ENCODE measurements at places on chromosomes 5 and 9.

GRCh38 chr9:110007477-110008270 lies 200.3 kb downstream of the C9orf152 start:
- H3K36me3 ChIP-seq, result no peaks in the 10 kb centered on the region
- H3K27ac ChIP-seq, result no peak overlapping the region
- no peaks in the 10 kb centered on the region for H3K27me3 ChIP-seq
- no peaks in the 10 kb centered on the region for H3K4me1 ChIP-seq

DNA sequence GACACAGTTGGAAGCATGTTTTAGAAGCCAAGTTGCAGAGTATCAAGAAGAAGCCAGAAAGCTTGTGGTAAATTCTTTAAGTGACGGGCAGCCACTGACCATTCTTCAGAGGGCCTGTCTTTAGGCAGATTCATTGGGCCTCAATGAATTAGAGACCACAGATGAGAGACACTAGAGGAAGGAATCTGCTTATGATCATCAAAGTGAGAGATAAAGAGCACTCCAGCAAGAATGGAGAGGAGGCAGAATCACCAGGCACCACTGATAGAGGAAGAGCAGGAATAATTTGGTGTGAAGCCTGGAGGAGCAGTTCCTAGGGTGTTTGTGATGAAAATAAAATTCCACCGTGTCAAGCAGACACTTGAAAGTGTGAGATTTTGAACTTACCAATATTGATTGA lies 365.9 kb upstream of the SLC30A5 start:
- peaks cover 9% of the 10 kb centered on the region for H3K27me3 ChIP-seq
- no peak overlapping the region for H3K4me3 ChIP-seq
- DNase-seq, result no peak
- H3K27ac ChIP-seq, result no peak overlapping the region
- H3K4me1 ChIP-seq, result no peaks in the 10 kb centered on the region
- H3K36me3 ChIP-seq, result no peaks in the 10 kb centered on the region

DNA sequence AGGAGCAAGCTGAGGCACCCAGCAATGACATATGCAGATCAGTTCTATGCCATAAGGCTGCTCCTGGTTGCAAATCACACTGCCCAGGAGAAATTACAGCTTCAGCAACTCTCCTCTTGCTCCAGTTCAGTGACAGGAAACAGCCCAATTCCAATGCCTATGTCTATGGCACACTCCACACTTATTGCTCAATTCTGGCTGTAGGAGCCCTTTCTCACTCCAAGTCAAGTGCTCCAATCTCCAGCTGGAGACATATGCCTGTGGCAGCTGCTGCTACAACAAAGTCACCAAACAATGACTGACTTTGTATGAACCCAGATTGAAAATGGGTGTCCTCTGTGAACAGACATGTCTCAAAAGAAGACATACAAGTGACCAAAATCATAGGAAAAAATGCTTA lies 31.8 kb upstream of the PLCXD3 start:
- no peak overlapping the region for H3K27ac ChIP-seq
- H3K4me3 ChIP-seq, result no peak overlapping the region
- no peak for DNase-seq
- H3K27me3 ChIP-seq, result no peaks in the 10 kb centered on the region

- no peak for DNase-seq
- no peaks in the 10 kb centered on the region for H3K27me3 ChIP-seq
- no peak overlapping the region for H3K4me3 ChIP-seq
- H3K4me1 ChIP-seq, result no peaks in the 10 kb centered on the region
Observed at GRCh38 chr9:70978085-70978484, 143.3 kb downstream of the TRPM3 start.

GRCh38 chr5:90226433-90227099 lies 183.0 kb downstream of the CETN3 start:
- no peak for DNase-seq
- peaks cover 4% of the 10 kb centered on the region for H3K27me3 ChIP-seq
- no peaks in the 10 kb centered on the region for H3K4me1 ChIP-seq
- no peak overlapping the region for H3K27ac ChIP-seq

DNA sequence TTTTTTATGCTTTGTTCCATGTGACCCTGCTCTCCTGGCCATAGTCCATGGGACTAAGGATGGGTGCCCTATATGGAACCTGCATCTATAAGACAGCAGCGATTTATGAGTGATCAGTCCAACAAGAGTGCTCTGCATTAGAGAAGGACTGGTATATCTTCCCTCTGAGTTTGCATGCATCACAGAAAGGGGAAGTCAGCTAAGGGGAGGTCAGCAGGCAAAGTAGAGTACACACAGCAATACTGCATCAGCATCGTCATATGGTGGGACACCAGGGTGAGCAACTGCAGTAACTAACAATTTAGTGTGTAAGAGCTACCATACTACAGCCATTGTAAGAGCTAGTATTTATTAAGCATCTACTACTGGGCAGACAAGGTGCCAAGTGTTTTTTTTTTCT lies 311.3 kb downstream of the NDUFS4 start:
- H3K4me1 ChIP-seq, result no peaks in the 10 kb centered on the region
- H3K4me3 ChIP-seq, result no peak overlapping the region
- no peak for DNase-seq
- no peaks in the 10 kb centered on the region for H3K27me3 ChIP-seq
- H3K36me3 ChIP-seq, result peaks cover 8% of the 10 kb centered on the region
- H3K27ac ChIP-seq, result no peak overlapping the region

DNA sequence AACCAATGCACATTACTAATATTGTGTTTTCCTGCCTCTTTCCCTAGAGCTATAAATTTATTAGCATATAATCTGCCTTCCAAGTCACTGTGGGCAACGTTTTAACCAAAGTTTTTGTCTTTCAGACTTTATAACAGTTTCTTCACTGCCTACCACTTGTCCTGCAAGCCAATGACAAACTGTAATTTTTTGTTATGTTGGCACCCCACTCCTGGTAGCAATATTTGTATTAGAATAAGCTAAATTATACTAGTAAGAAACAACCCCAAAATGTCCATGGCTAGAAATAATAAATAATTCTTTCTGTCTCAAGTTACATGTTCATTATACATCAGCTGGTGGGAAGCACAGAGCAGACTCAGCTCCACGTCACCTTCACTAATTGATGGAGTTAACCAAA lies 51.7 kb downstream of the ATPSCKMT start:
- DNase-seq, result no peak
- no peaks in the 10 kb centered on the region for H3K36me3 ChIP-seq
- H3K4me1 ChIP-seq, result no peaks in the 10 kb centered on the region

DNA sequence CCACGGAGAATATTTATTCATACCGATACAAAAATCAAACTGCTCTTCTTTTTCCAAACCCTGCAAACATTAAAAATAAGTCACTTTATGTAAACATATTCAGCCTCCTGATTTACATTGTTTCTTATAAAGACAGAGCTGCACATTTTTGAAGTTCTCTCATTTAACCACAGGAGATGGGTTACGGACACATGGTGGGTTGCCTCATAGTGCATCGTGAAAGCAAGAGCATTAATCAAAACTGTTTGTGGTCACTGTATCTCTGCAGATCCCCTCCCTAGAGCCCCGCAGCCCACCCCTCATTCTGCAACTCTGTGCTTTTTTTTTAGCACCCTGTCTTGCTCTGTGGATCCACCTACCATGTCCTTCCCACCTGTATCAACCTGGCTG lies 43.3 kb upstream of the EQTN start:
- H3K4me3 ChIP-seq, result no peak overlapping the region
- no peaks in the 10 kb centered on the region for H3K36me3 ChIP-seq
- DNase-seq, result no peak
- no peak overlapping the region for H3K27ac ChIP-seq

- H3K36me3 ChIP-seq, result peaks cover 57% of the 10 kb centered on the region
- H3K27ac ChIP-seq, result no peak overlapping the region
- H3K4me3 ChIP-seq, result no peak overlapping the region
- no peaks in the 10 kb centered on the region for H3K4me1 ChIP-seq
Observed at GRCh38 chr9:4717815-4718214, 23.2 kb downstream of the AK3 start.

DNA sequence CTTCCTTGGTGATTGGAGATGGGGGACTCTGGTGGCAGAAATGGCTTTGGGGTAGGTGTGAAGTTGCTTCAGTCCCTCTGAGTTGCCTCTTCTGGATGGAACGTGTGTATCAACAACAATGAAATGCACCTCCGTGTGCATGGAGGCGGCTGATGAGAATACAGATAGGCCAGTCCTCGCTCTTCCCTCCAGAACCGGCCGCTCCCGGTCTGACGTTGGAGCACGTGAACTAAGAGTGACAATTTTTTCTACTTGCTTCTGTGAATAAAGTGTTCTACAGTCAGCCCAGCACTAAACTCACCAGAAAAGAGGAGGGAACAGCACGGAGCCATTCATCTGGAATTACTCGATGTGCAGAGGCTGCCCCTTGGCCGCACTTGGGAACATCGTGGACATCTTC lies 90.7 kb downstream of the ANKRD33B start:
- H3K4me3 ChIP-seq, result no peak overlapping the region
- peaks cover 11% of the 10 kb centered on the region for H3K36me3 ChIP-seq
- no peak overlapping the region for H3K27ac ChIP-seq
- no peaks in the 10 kb centered on the region for H3K27me3 ChIP-seq

GRCh38 chr5:81856948-81857928 lies 106.3 kb upstream of the SSBP2 start:
- DNase-seq, result peak; percentile 93
- no peaks in the 10 kb centered on the region for H3K27me3 ChIP-seq
- peak overlapping the region; percentile 65 for H3K4me3 ChIP-seq
- no peaks in the 10 kb centered on the region for H3K36me3 ChIP-seq
- H3K27ac ChIP-seq, result peak overlapping the region; percentile 96

- H3K4me1 ChIP-seq, result no peaks in the 10 kb centered on the region
- no peak overlapping the region for H3K4me3 ChIP-seq
- H3K27me3 ChIP-seq, result no peaks in the 10 kb centered on the region
- no peak for DNase-seq
Observed at GRCh38 chr5:68500813-68501212, 285.3 kb downstream of the PIK3R1 start.

DNA sequence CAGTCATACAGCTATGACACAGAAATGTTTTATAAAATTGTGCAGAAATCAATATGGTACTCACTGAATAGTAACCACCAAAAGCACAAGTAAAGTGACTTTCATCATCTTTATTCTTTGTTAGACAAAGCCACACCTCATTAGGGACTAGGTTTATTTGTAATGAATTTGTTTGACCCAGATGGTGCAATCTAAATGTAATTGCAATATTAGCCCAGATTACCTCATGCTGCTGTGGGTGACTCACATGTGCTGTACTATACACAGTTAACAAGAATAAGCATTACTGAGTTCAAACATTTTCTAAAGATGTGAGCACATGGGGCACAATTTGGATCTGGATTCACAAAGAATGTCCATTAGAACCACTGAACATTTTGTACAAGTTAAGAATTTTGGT lies 759.3 kb upstream of the TYRP1 start:
- peak overlapping the region; percentile 88 for H3K27ac ChIP-seq
- H3K4me1 ChIP-seq, result peaks cover 9% of the 10 kb centered on the region
- no peaks in the 10 kb centered on the region for H3K27me3 ChIP-seq

GRCh38 chr5:57332361-57332760 lies 150.2 kb downstream of the ACTBL2 start:
- no peak overlapping the region for H3K4me3 ChIP-seq
- H3K27ac ChIP-seq, result no peak overlapping the region
- H3K27me3 ChIP-seq, result no peaks in the 10 kb centered on the region
- no peaks in the 10 kb centered on the region for H3K36me3 ChIP-seq
- DNase-seq, result no peak

GRCh38 chr9:131668057-131668438 lies 71.8 kb downstream of the RAPGEF1 start:
- H3K27ac ChIP-seq, result peak overlapping the region; percentile 67
- H3K27me3 ChIP-seq, result no peaks in the 10 kb centered on the region
- peaks cover 21% of the 10 kb centered on the region for H3K4me1 ChIP-seq
- H3K4me3 ChIP-seq, result no peak overlapping the region
- H3K36me3 ChIP-seq, result peaks cover 6% of the 10 kb centered on the region

- peaks cover 4% of the 10 kb centered on the region for H3K36me3 ChIP-seq
- peak overlapping the region; percentile 43 for H3K4me3 ChIP-seq
- peaks cover 62% of the 10 kb centered on the region for H3K4me1 ChIP-seq
- no peak for DNase-seq
- no peaks in the 10 kb centered on the region for H3K27me3 ChIP-seq
Observed at GRCh38 chr9:131732636-131733289, 7.1 kb downstream of the RAPGEF1 start.

DNA sequence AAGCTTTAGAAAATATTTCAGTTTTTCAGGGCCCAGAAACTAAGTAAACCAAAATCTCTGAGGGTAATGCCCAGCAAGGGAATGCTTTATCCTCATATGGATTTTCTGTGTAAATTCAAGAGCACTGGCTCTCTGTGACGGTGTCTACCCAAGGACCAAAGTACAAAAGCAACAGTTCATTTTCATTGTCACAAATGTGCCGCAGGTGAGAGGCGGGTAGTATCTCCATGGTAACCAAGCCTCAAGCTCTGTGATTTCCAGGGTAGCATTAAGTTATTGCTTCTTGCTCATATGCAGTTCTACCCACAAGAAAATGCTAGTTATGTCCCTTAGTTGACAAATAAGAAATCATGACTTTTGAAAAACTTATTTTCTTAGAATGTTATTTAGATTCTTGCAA lies 164.3 kb downstream of the MTRR start:
- DNase-seq, result no peak
- no peak overlapping the region for H3K4me3 ChIP-seq
- no peaks in the 10 kb centered on the region for H3K4me1 ChIP-seq
- peaks cover 11% of the 10 kb centered on the region for H3K27me3 ChIP-seq
- H3K36me3 ChIP-seq, result no peaks in the 10 kb centered on the region

DNA sequence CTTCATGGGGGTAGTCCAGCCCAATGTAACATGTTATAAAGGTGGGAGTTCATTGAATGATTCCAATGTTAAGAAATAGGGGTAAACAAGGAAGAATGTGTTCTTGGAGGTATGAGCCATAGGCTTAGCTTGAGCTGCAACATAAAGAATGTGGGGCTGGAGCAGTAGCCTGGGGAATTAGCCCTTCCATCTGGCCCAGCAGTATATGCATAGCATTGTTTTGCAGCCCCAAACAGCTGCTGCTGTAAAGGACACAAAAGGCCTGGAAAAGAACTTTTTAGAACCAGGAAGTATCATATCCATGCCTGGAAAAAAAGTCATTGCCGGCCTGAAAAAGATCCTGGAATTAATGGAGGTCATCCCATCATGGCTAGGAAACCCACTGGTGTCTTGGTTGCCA lies 55.8 kb upstream of the SMARCA2 start:
- H3K4me1 ChIP-seq, result no peaks in the 10 kb centered on the region
- H3K27me3 ChIP-seq, result peaks cover 31% of the 10 kb centered on the region
- H3K27ac ChIP-seq, result no peak overlapping the region
- no peak overlapping the region for H3K4me3 ChIP-seq
- DNase-seq, result no peak

DNA sequence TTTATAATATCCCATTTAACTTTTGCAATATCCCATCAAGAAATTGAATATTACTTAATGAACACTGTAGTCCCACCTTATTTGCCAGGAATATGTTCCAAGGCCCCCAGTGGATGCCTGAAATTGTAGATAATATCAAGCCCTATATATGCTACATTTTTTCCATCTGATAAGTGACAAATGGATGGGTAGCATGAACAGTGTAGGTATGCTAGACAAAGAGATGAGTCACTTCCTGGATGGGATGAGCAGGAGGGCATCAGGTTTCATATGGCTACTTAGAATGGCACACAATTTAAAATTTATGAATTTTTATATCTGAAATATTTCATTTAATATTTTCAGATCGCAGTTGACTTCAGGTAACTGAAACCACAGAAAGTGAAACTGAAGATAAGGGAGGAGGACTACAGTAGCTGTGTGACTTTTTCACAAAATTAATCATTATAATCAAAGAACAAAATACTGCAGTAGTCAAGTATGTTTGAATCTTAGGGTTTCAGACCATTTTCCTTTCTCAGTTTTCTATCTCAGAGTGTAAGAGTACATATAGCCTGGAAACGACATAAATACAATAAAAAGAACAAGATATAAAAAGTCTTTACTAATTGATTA lies 636.4 kb upstream of the ARRDC3 start:
- no peaks in the 10 kb centered on the region for H3K4me1 ChIP-seq
- DNase-seq, result peak; percentile 38
- peaks cover 18% of the 10 kb centered on the region for H3K27me3 ChIP-seq

Data from MCF 10A (cell line).